Globus pallidus (tissue), 1 donor: ENCODE measurements at places on chromosomes 3 and 15.

GRCh38 chr3:20080956-20081554 is 40.8 kb downstream of the KAT2B start:
- DNase-seq, result peak; percentile 74

GRCh38 chr3:163018664-163019063 is 1522.1 kb downstream of the OTOL1 start:
- DNase-seq, result no peak

DNA sequence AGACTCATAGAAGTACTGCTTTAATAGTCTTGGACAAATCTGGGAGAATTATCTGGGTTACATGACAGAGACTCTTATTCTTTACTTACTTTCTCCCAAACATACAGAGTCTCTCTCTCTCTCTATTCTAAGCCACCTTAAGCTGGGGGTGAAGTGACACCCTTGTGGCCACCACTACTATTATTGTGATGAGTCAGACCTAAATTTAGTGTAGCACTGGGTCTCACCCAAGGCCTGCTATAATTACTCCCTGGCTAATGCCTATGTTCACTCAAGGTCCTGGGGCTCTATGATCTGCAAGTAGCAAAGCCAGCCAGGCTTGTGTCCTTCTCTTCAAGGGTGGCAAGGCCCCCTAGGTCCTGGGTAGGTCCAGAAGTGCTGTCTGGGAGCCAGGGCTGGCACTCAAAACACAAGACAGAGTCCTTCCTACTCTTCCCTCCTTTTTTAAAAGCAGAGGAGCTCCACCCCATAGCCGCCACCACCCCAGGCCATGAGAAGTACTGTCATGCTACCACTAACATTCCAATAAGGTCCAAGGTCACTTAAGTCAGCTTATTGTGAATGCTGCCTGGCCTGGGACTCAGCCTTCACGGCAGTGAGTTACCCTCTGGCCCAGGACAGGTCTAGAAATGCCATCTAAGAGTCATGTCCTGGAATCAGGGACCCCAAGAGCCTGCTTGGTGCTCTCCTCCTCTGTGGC is 183.6 kb downstream of the POLQ start:
- no peak for DNase-seq

GRCh38 chr3:171753025-171753472 is 57.2 kb downstream of the PLD1 start:
- DNase-seq, result no peak

DNA sequence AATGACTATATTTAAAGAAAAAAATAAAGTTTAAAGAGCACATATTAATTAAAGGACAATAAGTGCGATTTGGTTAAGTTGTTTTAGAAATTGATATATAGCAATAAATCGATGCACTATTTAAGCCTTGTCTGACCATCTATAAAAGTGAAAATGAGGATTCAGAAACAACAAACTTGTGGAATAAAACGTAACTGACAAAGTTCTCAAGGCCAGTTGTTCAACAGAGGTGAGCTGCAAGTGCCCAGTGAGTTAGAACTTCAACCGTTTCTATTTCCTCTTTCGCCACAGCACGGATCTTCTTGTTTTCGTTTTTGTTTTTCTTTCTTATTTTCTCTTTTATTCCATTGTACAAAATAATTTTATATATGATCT is 724.9 kb upstream of the ARRDC4 start:
- DNase-seq, result no peak

DNA sequence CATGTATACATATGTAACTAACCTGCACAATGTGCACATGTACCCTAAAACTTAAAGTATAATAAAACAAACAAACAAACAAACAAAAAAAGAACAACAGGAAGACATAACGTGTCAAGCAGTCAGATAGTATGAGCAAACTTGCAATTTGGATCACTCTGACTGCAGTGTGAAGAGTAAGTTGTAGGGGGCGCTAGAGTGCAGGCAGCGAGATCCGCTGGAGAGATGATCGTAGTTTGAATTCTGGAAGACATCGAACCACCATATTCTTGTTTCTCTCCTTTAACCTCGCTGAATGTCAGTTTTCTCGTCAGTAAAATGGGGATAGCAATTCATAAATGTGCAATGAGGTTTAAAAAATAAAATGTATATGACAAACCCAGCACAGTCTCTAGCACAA is 165.2 kb upstream of the LMCD1 start:
- DNase-seq, result no peak

GRCh38 chr3:51375136-51375535 is 10.0 kb upstream of the MANF start:
- DNase-seq, result no peak

- DNase-seq, result no peak
These were observed 45.6 kb downstream of the DMXL2 start for GRCh38 chr15:51576911-51577500.

DNA sequence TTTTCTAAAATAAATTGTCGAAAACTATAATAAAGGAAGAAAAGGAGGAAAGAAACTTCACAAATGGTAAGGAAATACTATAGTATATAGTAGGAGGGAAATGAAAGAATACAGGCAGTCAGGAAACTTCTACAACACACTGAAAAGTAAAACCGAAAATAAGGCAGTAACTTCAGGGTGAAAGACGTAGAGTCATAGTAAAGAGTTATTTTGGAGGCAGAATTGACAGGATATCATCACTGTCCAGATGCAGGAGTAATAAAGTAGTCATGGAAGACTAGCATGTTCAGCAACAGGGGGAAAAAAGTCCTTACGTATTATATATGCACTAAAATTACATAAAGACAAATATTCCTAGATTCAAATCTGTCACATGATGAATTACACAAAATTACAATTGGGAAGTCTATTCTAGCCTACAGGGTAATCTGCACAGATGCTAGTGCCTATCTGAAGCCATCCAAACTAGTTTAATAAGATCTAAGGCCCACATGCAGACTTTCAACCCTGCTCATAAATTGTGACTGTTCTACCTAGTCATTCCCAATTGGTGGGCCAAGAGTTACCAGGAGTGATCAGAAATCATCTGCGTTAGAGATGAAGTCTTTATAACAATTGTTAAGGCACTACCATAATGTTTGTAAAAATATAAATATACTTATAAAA is 14.0 kb downstream of the VPS13C start:
- DNase-seq, result no peak

DNA sequence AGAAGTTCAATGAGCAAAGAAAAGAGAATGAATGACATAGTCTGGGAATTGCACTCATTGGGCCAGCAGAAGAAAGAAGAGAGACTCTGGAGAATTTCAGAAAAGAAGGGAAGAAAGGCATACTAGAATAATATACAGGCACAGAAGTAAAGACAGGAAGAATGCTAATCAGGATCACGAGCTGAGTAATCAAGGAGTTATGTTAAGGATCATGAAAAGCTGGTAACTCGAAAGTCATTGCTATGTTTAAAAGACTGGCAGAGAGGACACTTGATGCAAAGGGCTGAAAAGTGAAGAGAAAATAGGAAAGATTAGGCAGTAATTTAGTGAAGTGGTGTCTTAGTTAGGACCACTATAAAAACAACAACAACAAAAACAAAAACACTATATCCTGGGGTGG is 284.1 kb downstream of the ZBBX start:
- DNase-seq, result no peak

- DNase-seq, result no peak
These were observed 98.6 kb upstream of the CRBN start for GRCh38 chr3:3278073-3278472.

DNA sequence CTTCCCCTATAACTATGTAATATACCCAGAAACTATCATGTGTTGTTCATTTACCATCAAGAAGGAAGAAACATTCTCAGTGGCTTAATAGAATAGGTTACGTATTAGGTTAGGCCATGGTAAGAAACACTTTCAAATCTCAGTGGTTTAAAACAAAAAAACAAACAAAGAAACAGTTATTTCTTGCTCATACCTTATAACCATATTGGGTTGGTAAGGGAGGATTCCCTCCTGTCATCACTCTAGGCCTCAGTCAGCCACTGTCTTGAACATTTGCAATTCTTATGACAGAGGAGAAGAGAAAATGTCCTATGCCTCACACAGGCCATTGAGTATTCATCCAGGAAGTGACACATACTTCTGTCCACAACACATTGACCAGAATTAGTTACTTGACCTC is 727.7 kb upstream of the NECTIN3 start:
- DNase-seq, result no peak

GRCh38 chr15:65376767-65377104 is 1.1 kb downstream of the IGDCC3 start:
- no peak for DNase-seq

DNA sequence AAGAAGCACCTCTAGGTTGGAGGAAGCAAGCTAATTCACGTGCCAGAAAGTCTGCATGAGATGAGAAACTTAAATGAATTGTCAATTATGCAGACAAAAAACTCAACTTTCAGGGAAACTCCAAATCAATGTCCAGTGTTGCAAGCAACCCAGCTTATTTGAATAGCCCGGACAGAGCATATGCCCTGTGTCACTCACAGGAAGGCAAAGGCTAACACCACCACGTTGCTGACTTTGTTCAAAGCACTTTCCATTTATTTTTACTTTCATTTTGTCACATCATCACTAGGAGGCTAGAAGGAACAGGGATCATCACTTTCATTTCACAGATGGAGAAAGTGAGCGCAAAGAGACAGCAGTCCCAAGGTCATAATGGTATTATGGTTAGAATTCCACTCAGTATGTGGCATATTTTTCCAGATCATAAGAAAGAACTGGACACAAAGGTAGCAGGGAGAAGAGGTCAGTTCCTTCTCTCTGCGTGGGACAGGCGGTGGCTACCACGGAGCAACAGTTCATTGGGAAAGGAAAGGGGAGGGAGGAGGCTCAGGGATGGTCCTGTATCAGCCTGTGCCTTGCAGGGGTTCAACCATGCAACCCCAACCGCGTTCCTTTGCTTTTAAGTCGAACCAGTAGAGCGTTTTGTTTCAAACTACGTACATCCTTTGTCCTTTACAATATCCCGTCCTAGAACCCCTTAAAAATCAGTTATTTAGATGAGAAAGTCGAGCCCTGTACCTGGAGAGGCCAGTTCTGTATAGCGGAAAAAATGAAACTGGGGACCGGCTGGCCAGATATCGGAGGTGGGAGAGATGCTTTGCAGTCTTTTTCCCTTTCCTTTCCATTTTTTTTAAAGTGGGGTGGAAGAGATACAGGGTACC is 1.1 kb downstream of the HEG1 start:
- DNase-seq, result peak; percentile 68

- no peak for DNase-seq
These were observed 31.8 kb downstream of the MYO5A start for GRCh38 chr15:52496776-52497470.

GRCh38 chr3:197305854-197306253 is 7.4 kb upstream of the DLG1 start:
- no peak for DNase-seq

- DNase-seq, result no peak
These were observed 41.5 kb downstream of the MUC4 start for GRCh38 chr3:195770081-195770840.

- no peak for DNase-seq
These were observed 2.2 kb downstream of the OXTR start for GRCh38 chr3:8767256-8767666.

DNA sequence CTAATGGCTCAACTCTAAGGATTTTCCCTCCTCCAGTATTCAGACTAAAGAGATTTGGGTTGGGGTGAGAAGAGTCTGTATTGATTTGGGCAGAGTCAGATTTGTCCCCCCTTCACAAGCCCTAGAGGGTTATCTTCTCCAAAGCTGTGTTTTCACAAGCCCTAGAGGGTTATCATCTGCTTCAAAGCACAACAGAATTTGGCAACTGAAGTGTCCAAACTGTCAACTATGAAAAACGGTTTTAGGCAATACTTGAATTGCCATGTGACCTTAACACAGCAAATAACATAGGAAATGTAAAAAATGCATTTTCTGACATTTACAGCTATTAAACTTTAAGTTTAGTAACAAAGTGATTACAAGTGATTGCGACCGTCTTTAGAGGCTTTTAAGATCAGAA is 119.9 kb downstream of the IMPG2 start:
- no peak for DNase-seq

- no peak for DNase-seq
These were observed 19.3 kb upstream of the TTBK2 start for GRCh38 chr15:42939841-42940240.

DNA sequence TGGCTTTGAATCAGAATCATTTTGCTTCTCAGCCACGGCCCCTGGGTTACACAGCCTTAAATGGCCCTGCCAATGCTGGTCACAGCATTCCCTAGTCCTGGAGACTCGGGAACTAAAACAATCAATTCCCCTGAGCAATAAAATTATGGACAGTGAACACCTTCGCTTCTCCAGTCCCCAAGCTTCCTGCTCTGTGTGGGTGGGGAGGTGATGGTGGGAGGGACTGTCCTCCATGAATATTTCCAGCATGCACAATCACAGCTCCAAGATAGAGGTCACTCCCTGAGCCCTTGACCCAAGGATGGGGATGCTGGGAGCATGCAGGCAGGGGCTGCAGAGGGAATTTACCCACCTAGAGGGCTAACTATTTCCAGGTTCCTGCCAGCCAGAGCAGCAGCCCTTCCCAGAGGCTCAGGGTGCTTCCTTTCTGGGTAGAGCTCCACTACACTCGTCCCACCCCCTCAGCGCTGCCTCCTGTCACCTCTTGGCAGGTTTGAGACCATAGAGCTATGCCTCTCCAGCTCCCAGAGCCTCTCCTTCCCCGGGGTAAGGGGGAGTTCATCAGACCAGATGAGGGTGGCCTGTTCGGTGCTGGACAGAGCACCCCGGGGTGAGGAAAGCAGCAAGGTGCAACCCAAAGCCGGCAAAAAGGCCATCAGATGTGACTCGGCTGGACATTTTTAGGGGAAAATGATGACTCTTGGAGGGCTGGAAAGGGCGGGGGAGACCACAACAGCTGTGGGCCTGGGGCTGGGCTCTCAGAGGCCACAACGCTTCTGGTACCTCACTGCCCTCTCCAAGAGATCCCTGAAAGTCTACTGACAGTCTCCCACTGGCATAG is 14.5 kb upstream of the CCDC33 start:
- no peak for DNase-seq

- DNase-seq, result no peak
These were observed 82.6 kb downstream of the LRRK1 start for GRCh38 chr15:101001796-101002195.

DNA sequence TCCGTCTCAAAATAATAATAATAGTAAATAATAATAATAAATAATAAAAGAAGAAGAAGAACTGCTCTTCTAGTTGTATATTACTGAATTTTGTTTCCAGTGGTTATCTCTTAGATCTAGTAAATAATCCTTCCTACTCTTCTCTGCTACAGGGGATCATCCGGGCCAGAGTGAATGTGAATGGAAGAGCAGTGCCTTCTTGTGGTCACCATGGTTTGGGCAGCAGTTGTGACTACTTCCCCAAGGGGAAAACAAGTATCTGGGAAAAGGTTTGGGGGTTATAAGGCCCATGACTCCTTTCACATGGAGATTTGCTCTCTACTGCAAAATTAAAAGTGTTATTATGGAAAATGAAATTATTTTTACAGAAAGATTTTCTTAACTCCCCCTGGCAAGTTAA is 5.5 kb upstream of the OR5K1 start:
- DNase-seq, result no peak
